Naive thymus-derived CD4-positive, alpha-beta T cell (primary cell): ENCODE measurements at places on chromosomes 7 and 10. TPM values are rescaled to one million over a fixed set of nuclear protein-coding genes. Genes with fewer than 3 reads are reported as not detected.

DNA sequence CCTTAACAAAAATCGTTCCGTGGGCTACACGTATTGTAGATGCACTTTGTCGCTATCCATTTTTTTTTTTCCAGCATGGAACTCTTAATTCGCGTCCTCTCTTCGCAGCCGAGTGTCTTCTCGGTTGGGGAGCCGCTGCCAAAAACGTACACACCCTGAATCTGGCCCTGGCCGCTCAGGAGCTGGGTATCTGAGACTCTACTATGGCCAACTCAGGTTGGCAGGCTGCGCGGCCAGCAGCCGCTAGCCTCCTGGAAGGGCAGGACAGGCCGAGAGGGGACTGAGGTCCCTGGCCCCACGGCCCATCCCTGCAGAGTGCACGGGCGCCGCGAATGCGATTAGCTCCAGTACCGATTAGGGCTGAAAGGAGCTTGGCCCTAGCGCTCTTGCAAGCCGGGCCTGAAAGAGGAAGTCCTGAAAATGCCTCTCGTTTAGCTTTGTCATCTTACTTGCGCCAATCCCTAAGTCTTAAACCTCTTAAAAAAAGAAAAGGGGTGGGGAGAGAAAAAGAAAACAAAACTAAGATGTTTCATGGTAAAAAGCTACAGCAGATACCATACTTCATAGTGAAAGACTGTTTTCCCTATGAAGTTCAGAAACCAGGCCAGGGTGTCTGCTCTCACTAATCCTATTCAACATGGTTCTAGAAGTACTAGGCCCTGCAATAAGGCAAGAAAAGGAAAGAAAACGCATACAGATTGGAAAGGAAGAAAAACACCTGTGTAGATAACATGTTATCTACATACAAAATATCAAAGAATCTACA is 113.2 kb upstream of the RHEB start:
- H3K4me3 ChIP-seq: peak overlapping the region; percentile 80

DNA sequence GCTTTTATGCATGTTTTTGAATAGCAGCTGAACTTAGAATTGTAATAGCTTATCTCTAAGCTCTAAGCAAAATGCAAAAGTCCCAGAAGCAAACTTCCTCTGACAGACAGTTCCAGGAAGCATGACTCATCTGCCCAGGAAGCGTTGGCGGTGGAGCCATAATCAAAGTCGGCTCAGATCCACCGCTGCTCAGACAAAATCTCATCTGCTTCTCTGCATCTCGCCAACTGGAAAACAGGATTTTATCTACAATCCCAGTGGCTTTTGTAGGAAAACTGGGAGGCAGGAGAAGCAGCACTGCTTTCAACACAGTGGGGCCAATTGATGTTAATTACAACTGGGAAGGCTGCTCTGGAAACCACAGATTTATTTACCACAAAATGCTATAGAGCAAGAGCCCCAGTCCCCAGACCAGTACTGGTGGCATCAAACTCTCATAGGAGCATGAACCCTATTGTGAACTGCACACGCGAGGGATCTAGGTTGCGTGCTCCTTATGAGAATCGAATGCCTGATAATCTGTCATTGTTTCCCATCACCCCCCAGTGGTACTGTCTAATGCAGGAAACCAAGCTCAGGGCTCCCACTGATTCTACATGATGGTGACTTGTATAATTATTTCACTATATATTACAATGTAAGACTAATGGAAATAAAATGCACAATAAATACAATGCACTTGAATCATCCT is 99.9 kb downstream of the CUBN start:
- H3K27ac ChIP-seq: peak overlapping the region; percentile 70
- H3K27me3 ChIP-seq: no peaks in the 10 kb centered on the region
- peaks cover 52% of the 10 kb centered on the region for H3K4me1 ChIP-seq
- peak; percentile 50 for DNase-seq

DNA sequence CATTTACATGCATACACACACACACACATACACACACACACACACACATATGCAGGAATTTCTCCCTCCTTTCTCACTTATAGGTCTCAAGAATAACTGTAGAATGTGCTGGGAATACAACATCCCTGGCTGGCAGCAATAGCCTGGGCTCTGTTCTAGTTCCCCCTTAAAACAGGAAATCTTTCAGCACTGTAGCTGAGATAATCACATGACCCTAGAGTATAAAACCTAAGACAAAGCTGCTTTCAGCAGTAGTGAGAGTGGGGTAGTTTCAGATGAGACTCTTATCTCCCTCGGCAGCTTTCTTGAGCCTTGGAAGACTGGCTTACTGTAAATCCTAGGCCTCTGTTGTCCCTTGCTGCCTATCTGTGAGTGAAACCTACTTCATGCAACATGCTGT is 137.4 kb upstream of the AKR1E2 start:
- no peaks in the 10 kb centered on the region for H3K27me3 ChIP-seq
- DNase-seq: no peak
- H3K27ac ChIP-seq: no peak overlapping the region
- no peak overlapping the region for H3K4me3 ChIP-seq
- H3K36me3 ChIP-seq: no peaks in the 10 kb centered on the region
- H3K4me1 ChIP-seq: no peaks in the 10 kb centered on the region

DNA sequence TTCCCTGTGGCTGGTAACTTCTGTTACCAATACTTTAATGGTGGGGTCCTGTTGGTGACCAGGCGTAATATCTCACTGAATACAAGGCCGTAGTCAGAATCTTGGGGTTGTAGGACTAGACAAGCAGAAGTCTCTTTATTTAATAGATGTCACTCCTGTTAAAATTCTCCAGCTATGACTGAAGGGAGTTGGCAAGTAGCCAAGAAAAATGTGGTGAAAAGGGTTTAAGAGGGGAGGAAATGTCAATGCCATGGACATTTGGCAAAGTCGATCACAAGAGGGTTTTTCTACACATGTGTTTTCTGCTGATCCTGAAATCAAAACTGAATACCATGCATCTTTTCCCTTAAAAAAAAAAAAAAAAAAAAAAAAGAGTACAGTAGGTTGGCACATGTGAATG is 533.5 kb downstream of the AUTS2 start:
- no peak for DNase-seq
- no peaks in the 10 kb centered on the region for H3K36me3 ChIP-seq
- no peak overlapping the region for H3K27ac ChIP-seq
- H3K4me1 ChIP-seq: no peaks in the 10 kb centered on the region

The SLC13A1 gene
- not detected for total RNA-seq
